ENCODE measurements at places on chromosomes 7 and 10.

DNA sequence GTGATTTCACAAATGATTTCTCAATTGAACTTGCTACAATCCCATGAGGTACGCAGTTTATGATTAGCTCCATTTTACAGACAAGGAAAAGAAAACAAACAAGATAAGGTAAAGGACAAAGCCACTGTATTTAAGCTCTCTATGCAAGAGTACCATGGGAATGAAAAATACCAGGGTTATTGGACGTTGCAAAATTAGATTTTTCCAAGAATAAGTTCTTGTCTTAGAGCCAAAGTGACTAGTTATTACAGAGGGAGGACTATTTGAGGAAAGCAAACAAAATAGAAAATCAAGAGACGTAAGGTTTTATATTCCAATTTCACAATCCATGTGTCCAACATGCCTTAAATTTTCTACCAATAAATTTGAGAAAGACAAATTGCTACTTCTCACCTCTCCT, 97.9 kb upstream of the PTN start:
- no peak for DNase-seq

GRCh38 chr10:114544045-114544659, 113.9 kb downstream of the ABLIM1 start:
- no peak for DNase-seq

GRCh38 chr10:132995909-132996602, 53.7 kb upstream of the CFAP46 start:
- no peak for DNase-seq

DNA sequence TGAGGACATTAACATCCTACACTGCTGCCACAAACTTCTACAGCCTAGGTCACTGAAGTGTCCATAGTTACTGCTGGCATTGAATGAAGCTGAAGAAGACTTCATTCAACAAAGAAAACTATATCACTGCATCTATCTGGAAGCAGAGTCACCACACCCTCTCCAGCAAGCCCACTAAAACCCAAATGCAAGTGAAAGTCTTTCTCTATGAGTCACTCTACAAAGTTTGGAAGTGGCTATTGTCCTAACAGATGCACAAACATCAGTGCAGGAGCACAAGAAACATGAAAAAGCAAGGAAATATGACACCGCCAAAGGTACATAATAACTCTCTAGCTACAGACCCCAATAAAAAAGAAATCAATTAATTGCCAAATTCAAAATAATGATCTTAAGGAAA, 43.5 kb upstream of the CAMK2B start:
- no peak for DNase-seq

DNA sequence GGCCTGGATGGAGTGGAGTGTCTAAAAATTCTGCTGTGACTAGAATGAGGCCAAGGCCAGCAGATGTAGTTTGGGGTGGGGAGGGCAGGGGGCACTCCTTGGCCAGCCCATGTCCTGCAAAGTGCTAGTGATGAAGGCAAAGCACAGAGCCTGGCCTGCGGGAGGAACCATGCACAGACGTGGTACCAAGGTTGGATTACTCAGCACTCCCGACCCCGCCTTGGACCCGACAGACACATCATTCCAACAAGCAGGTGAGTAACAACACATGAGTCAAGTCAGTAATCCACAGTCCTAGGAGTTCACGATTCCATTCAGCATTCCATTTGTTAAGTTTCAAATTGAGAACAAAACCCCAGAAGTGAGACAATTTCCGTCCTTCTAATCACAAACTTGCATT, 317.3 kb downstream of the TCERG1L start:
- no peak for DNase-seq

DNA sequence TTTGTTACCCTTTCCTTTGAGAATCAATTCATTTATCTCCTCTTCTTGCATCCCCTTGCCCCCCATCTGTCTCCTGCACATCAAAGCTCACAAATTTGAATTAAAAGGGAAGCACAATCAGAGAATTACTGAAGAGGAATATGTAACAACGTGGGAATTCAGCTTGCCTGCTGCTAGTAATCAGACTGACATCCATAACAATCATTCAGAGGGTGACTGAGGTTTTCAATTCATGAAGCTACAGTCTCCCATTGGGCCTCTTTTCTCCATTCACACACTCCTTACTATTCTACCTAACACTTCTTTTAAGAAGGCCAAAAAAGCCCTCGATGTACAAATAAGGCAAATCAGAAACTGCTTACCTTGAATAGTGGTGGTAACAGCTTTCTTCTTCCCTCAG, 24.3 kb upstream of the DNA2 start:
- no peak for DNase-seq

GRCh38 chr7:18890885-18891621, 226.4 kb downstream of the TWIST1 start:
- DNase-seq = no peak

DNA sequence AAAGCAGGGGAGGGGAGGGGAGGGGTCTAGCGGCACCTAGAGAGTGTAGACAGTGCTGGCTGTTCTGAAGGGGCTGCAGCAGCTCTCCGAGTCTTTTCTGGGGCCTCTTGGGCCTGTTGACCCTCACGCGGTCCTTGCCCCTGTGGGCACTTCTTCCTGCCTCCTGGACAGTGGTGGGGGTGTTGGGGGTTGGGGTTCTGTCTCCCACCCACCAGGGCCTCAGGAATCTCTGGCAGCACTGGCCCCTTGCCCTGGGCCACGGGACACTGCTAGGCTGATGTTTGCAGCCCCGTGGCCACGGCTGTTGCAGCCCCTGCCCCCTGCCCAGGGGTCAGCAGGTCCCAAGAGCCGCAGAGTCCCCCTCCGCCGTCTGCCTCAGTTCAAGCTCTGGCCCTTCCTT, 68.9 kb upstream of the INPP5A start:
- no peak for DNase-seq

DNA sequence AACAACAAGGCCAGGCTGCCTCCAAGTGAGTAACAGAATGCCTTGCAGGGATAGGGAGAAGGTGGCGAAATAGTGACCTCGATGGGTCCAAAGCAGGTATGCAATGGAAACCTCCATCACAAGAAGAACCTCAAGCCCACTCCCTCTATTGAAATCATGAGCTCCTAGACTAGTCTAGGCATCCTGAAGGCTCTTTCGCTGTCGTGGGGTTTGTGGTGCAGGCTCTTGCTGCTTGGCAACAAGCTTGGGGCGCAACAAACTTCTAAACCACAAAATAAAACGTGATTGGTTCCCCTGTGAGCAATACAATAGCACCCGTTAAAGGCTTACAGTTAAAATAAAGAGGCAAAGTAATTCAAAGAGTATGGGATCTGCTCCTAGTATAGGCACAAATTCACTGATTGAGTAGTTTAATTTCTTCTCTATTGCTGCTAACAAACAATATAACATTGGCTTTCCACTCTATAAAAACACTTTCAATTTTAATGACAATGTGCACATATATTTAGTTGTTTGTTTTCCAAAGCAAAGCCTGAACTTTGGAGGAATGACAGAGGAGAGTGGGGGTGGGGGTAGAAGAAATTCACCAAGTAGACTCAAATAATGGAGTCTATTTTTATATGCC, 64.1 kb downstream of the C10orf67 start:
- DNase-seq = no peak

- no peak for DNase-seq
These were observed 111.5 kb downstream of the NPY start for GRCh38 chr7:24395512-24395911.

All from liver (tissue), 10 donors.